DMS153 (cell line): ENCODE measurements at places on chromosomes 16 and 17.

GRCh38 chr16:7218936-7219335 lies 113.7 kb upstream of the RBFOX1 start:
- DNase-seq = no peak

- DNase-seq = no peak
Observed at GRCh38 chr17:74292495-74292894, 18.5 kb downstream of the DNAI2 start.

DNA sequence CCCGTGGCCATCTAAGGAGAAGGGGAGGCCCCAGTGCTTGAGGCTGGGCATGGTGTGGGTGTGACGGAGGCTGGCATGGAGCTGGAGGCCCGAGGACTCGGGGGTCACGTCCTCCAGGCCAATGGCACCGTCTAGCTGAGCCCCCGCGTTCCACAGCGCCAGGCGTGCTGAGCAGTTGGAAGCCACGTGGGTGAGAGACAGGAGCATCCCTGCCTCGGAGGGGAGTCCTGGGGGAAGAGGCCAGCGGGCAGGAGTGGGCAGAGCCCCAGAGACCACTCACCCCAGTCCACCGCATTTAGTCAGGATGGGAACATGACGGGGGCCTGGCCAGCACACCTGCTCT lies 78.8 kb downstream of the RMI2 start:
- DNase-seq = no peak

DNA sequence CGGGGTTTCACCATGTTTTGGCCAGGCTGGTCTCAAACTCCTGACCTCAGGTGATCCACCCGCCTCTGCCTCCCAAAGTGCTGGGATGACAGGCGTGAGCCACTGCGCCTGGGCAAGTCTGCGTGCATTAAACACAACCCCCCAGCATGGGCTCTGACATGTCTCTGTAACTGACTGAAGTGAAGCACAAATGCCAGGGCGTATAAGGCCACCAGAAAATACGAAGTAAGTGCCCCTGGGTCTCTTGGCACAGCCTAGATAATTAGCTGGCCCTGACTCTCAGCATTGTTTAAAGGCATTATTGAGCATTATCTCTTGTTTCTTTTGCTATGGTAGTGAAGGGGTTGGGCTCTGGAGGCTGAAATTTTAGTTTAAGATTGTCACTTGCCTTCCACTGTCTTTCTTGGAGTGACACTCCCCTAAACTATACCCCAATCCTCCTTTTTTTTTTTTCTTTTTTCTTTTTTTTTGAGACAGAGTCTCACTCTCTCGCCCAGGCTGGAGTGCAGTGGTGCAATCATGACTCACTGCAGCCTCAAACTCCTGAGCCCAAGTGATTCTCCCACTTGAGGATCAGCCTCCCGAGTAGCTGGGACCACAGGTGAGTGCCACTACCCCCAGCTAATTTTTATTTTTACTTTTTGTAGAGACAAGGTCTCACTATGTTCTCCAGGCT lies 8.2 kb upstream of the SEC14L1 start:
- DNase-seq = no peak

- DNase-seq = no peak
Observed at GRCh38 chr16:13510425-13511151, 409.4 kb upstream of the ERCC4 start.

DNA sequence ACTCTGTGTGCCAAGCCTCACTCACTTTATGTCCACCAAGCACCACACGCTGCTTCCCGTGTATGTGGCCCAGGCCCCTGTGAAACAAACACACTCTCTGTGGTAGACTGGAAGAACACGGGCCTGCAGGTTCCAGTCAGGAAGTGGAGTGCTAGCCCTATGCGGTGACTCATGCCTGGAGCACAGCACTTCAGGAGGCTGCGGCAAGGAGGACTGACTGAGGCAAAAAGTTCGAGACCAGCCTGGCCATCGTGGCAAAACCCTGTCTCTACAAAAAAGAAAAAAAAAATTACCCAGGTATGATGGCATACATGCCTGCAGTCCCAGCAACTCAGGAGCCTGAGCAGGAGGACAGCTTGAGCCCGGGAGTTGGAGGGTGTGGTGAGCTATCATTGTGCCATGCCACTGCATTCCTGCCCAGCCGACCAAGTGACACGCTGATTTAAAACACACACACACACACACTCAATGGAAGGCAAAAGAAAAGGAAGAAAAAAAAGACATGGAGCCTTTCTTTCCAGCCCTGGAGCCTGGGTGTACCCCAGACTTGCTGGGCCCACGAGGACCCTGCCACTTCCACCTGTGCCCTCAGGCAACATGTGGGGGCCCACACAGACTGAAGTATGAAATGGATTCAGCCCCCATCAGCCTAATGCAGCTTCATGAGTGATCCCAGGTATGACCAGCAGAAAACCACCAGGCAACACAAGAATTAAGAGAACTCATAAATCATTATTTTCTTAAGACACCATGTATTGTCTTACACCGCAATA lies 126.6 kb downstream of the ANKRD11 start:
- DNase-seq = no peak

- no peak for DNase-seq
Observed at GRCh38 chr16:67346341-67346740, 19.7 kb downstream of the LRRC36 start.

DNA sequence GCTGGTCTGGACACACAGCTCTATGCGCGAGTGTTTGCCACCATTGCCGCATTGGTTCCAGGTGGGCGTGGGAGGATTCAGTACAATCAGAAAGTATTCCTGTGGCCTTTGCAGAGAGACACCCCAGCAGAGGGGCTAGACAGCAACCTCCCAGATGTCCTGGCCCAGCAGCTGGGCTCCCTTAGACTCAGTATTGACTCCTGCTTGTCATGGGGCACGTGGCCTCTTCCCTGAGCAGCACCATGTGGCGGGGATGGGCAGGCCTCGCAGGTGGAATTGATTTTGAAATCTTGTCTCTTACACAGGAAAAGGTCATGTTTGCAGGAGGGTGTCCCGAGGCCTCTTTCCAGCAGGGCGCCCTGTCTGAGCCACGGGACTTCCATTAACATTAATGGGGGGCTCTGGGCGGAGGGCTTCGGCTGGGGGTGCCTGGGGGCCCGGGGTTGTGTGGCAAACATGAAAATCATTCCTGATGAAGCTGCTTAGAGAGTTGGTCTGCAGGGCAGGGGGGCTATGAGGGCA lies 96.4 kb downstream of the C16orf78 start:
- DNase-seq = no peak

DNA sequence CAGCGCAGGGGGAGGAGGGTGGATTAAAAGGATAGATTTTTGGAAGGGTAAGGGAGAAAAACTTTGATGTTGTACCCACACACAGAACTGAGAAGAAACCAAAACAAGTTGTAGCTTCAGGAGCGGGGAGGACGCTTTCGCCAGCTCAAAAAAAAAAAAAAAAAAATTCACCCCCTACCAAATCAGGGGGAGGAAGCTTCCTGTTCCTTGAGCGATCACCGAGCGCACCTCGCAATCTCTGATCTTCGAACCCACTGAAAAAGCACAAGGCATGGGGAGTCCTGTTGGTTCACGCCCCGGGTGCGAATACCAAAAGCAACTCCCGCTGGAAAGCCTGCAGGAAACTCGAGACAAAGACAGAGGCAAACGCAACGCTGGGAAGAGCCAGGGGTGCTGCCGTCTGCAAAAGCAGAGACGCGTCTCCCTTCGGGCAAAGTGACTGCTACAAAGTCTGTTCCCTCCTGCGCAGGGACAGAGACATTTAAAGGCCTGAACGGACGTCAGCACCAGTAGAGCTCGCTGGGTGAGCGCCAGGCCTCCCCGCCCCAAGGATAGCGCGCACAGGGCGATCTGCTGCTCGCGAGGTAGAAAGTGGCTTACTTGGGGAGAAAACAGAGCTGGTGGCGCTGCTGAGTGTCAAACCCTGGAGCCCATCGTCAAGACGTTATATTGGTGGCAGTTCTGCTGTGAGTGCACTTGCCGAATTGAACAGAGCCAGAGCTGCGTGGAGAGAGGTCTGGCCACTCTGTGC lies 190.4 kb downstream of the USP22 start:
- peak; percentile 1 for DNase-seq

DNA sequence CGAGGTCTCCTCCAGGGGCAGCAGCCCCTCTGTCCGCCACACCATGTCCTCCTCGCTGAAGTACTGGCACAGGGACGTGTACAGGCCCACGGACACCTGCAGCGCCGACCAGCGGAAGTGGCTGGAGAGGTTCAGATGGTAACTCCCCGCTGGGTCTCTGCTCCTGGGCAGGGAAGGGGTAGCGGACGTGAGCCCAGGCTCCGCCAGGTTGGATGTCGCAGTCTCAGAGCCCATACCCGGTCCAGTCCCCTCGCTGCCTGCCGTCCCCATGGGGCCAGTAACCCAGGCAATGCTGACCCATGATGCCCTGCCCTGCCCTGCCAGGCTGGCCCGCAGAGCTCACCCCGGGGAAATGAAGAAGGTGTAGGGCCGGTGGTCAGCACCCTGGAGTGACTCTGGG lies 33.2 kb downstream of the PKD1 start:
- DNase-seq = no peak

- peak; percentile 17 for DNase-seq
Observed at GRCh38 chr16:46673320-46674013, 15.5 kb downstream of the VPS35 start.

DNA sequence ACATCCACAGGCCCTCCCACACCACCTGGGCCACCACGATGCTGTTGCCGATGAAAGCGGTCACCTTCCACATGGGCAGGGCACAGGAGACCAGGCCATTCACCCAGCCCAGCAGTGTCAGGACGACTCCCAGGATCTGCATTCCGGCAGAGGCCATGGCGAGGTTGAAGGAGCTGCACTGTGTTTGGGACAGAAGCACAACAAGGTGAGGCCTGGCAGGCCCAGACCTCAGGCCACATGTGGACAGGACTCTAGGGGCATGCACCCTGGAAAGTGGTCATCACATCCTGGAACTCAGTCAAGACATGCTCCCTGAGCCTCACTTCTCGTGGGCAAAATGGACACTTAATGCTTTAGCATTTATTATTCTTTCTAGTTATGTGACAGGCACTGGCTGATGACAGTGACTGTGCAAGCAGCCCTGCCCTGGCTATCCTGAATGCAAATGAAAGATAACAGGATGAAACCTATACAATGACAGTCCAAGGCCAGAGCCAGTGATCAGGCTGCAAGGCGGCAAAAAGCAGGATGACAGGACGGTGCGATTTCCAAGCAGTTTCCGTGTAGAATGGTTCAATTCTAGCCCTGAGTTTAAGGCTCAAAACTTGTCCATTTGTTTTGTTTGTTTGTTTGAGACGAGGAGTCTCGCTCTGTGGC lies 2.0 kb downstream of the CLDN6 start:
- no peak for DNase-seq

DNA sequence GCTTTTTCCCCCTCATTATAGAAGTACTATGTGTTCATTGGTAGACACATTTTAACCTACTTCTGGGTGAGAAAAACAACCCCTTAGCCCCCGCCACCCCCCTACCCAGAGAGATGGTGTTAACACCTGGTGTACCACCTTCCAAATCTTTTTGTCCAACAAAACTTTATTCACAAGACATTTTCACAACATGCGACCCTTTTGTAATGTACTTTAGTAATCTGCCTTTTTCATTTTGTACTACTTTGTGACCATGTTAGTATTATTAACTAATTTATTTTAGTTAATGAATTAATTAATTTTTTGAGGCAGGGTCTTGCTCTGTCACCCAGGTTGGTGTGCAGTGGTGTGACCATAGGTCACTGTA lies 20.0 kb downstream of the PLCG2 start:
- no peak for DNase-seq

GRCh38 chr16:75965504-75966374 lies 239.4 kb upstream of the CPHXL start:
- DNase-seq = no peak

DNA sequence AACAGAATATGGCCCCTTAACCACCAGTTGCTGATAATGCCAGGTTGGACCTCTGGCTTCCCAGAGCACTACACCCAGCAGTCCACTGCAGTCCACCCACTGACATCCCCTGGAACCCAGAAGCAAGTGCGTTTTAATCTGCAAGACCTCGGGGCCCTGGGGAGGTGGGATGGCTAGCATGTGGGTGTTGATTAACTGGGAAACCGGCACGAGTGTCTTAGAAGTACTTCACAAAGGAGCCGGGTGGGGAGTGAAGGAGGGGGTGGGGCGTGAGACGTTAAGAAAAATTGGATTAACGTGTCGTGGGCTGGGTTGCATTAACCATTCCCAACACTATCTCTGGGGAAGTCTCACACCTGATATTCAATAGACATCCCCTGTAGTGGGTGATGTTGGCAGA lies 6.1 kb upstream of the HIC1 start:
- DNase-seq = no peak

DNA sequence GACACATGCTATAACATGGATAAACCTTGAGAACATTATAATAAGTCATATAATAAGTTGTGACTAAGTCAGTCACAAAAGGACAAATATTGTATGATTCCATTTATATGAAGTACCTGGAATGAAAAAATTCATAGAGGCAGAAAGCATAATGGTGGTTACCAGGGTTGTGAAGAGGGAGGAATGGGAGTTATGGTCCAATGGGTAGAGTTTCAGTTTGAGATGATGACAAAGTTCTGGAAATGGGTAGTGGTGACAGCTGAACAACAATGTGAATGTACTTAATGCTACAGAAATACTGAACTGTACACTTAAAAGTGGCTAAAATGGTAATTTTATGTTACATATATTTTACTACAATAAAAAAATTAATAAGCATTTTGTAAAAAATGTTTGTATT lies 49.7 kb downstream of the MYO1D start:
- DNase-seq = no peak

GRCh38 chr17:4973256-4974114 lies 5.9 kb upstream of the SPAG7 start:
- DNase-seq = no peak

GRCh38 chr17:63578769-63579111 lies 22.0 kb upstream of the TACO1 start:
- DNase-seq = no peak

DNA sequence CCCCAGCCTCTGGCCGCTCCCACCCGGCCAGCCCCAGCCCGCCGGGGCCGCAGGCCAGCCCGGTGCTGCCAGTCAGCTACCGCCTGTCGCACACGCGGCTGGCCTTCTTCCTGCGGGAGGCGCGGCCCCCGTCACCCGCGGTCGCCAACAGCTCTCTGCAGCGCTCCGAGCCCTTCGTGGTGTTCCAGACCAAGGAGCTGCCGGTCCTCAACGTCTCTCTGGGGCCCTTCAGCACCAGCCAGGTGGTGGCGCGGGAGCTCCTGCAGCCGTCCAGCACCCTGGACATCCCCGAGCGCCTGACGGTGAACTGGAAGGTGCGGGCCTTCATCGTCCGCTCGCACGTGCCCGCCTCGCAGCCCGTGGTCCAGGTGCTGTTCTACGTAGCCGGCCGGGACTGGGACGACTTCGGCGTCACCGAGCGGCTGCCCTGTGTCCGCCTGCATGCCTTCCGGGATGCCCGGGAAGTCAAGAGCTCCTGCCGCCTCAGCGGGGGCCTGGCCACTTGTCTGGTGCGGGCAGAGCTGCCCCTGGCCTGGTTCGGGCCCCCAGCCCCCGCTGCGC lies 46.8 kb downstream of the TMEM132E start:
- DNase-seq = no peak

DNA sequence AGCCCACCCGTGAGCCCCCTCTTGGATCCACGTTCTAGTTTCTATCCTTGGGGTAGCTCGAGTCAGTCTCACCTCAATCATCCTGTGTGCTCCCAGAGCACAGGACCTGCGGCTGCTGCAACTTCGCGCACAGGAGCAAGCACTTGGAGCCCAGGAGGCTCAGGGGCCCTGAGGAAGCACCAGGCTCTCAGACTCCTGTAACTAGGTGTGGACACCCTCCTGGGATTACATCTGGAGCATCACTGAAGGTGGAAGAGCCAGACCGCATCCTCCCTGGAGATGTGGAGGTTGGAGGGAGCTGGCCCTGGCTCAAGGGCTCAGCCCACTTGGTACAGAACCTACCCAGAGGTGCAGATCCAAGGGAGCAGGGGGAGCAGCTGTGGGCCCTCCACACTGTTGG lies 2.7 kb downstream of the HBQ1 start:
- no peak for DNase-seq
